ENCODE measurements at places on chromosomes 5 and 9. TPM values are rescaled to one million over a fixed set of nuclear protein-coding genes. Genes with fewer than 3 reads are reported as not detected.

GABRP gene
- 13.5 TPM for total RNA-seq

KIF12 gene
- not detected for total RNA-seq

SPINK13 gene
- total RNA-seq: not detected

DNA sequence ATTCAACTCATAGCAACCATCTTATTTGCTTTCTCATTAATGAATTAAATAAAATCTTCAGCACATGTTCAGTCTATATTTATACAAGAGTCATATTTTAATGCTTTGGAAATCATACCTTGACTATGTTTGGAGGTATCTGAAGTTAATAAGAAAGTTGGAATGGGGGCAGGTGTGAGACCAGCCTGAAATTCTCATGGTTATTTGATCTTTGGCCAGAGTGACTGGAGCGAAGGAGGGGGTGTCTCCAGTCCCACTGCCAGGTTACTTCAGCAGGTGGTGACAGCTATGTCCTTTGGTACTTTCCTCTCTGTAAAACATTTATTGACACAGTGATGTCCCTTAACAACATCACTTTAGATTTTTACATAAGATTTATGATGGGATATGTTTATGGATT, 318.1 kb upstream of the SGCD start:
- no peaks in the 10 kb centered on the region for H3K27me3 ChIP-seq
- no peak for DNase-seq
- no peak overlapping the region for H3K27ac ChIP-seq
- H3K4me1 ChIP-seq: no peaks in the 10 kb centered on the region
- no peak overlapping the region for H3K4me3 ChIP-seq
- no peaks in the 10 kb centered on the region for H3K36me3 ChIP-seq

DNA sequence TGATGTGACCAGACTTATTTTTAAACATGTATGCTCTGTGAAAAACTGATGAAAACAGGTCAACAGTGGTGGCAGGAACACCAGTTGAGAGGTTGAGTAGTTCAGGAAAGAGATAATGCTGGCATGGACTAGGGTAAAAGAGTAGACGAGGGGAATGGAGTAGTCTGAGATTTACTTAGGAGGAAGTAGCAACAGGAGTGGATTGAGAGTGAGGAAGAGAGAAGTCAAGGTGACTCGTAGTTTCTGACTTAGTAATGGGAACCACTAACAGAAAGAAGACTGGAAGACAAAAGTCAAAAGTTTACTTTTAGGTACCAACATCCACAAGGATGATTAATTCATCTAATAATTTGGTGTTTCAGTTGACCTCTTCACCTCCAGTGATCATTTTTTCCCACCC, 3.6 kb downstream of the SRA1 start:
- peak overlapping the region; percentile 31 for H3K27ac ChIP-seq
- peaks cover 64% of the 10 kb centered on the region for H3K4me1 ChIP-seq
- H3K27me3 ChIP-seq: no peaks in the 10 kb centered on the region
- H3K4me3 ChIP-seq: no peak overlapping the region

DNA sequence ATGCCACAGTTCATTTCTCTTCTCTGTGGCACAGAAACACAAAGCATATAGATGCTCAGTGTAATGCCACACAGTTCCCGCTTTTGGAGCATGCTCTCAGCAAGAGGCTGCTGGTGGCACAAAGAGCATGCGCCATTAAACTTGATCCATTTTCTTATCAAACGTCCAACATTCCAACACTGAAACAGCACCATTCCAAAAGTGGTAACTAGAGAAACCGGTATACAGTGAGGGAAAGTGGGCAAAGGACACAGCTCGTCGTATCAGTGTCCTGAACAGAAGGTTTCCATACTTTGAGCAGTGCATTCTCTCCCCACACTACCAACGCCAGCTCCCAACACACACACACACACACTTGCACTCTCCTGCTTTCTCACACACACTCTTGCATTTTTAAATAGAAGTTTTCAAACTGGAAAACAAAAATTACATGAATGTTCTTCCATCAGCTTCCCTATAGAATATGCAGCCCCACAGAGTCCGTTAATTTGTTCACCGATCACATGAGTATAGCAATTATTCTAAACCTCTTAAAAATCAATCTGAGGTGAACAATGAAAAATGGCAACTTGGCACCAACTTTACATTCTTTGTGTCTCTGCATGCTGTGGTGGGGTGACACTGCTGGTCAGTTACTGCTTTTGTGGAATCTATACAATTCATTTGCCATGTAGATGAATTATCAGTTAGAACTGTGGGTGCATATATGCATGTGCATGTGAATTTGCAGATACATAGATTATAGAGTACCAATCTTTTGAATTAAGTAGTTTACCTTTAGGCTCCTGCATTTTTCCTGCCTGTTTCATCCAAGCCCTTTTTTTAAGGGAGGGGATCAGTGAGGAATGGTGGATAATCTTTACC, 5.7 kb downstream of the NFIB start:
- no peaks in the 10 kb centered on the region for H3K27me3 ChIP-seq
- DNase-seq: no peak
- H3K4me1 ChIP-seq: peaks cover 12% of the 10 kb centered on the region
- peak overlapping the region; percentile 90 for H3K4me3 ChIP-seq
- peak overlapping the region; percentile 99 for H3K27ac ChIP-seq

- H3K27ac ChIP-seq: no peak overlapping the region
- no peak for DNase-seq
- peaks cover 21% of the 10 kb centered on the region for H3K4me1 ChIP-seq
Observed at GRCh38 chr9:91040371-91041215, 239.0 kb downstream of the SYK start.

DNA sequence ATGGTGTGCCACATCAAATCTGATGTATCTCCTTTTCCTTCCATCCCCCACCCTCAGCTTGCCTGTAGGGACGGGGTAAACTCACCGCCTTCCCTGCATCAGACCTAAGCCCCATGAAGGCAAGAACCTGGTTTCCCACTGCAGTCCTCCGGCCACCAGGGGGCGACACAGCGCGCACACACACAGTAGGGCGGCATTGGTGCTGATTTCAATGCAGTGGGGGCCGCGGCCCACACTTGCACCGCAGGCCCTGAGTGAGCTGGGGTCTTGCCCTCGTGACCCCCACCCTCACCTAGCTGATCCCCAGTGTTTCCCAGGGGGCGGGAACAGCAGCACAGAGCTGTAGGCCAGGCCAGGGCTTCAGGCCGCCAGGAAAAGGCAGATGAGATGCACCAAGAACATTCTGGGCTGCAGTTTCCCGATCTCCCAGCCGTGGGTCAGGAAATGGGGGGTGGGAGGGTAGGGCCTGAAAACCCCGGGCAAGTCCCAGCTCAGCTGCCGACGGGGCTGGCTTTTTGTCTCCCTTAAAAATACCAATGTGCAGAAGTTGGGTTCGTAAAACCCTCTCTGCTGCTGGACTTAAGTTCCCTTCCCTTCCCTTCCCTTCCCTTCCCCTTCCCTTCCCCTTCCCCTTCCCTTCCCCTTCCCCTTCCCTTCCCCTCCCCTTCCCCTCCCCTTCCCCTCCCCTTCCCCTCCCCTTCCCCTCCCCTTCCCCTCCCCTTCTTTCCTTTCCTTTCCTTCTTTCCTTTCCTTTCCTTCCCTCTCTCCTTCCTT, 19.5 kb downstream of the FAM163B start:
- no peak overlapping the region for H3K4me3 ChIP-seq
- DNase-seq: no peak
- no peak overlapping the region for H3K27ac ChIP-seq
- H3K36me3 ChIP-seq: no peaks in the 10 kb centered on the region
- no peaks in the 10 kb centered on the region for H3K27me3 ChIP-seq

- H3K4me3 ChIP-seq: no peak overlapping the region
- H3K4me1 ChIP-seq: no peaks in the 10 kb centered on the region
- no peaks in the 10 kb centered on the region for H3K27me3 ChIP-seq
- H3K36me3 ChIP-seq: peaks cover 10% of the 10 kb centered on the region
- H3K27ac ChIP-seq: no peak overlapping the region
- no peak for DNase-seq
Observed at GRCh38 chr5:95471942-95472341, 80.8 kb downstream of the FAM81B start.

NR5A1 gene
- not detected for total RNA-seq

- no peaks in the 10 kb centered on the region for H3K4me1 ChIP-seq
- no peak overlapping the region for H3K27ac ChIP-seq
- DNase-seq: no peak
- no peak overlapping the region for H3K4me3 ChIP-seq
- no peaks in the 10 kb centered on the region for H3K27me3 ChIP-seq
Observed at GRCh38 chr5:158744680-158745079, 355.0 kb downstream of the EBF1 start.

SPAAR gene
- not detected for total RNA-seq

GRCh38 chr9:79962836-79963235, 391.1 kb downstream of the TLE4 start:
- H3K4me1 ChIP-seq: no peaks in the 10 kb centered on the region
- H3K36me3 ChIP-seq: no peaks in the 10 kb centered on the region
- H3K27me3 ChIP-seq: no peaks in the 10 kb centered on the region
- DNase-seq: no peak
- H3K4me3 ChIP-seq: no peak overlapping the region

DNA sequence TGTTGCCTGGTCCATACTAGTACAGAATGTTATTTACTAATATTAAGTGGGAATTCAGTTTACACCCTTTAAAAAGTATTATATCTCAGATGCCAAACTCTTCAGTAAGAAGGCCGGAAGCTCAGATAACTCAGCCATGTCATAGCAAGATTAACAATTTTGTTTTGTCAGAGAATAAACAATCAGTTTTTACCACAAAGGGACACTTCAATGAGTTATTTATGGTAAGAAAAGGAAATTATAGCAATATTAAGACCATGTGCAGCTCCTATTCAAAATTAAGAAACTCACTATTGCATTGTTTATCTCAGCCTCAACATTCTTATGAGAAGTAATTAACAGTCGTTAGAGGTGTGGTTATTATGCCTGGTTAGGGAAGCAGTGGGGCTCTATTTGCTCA, 13.1 kb upstream of the ARL15 start:
- no peaks in the 10 kb centered on the region for H3K27me3 ChIP-seq
- H3K27ac ChIP-seq: no peak overlapping the region
- H3K4me3 ChIP-seq: no peak overlapping the region
- DNase-seq: no peak
- H3K36me3 ChIP-seq: no peaks in the 10 kb centered on the region
- H3K4me1 ChIP-seq: no peaks in the 10 kb centered on the region

- no peak for DNase-seq
- no peaks in the 10 kb centered on the region for H3K36me3 ChIP-seq
- H3K27me3 ChIP-seq: no peaks in the 10 kb centered on the region
- H3K27ac ChIP-seq: no peak overlapping the region
- no peaks in the 10 kb centered on the region for H3K4me1 ChIP-seq
Observed at GRCh38 chr5:118561971-118562370, 426.4 kb downstream of the DTWD2 start.

POU5F2 gene
- 0.73 TPM for total RNA-seq

NRG2 gene
- total RNA-seq: 2.7 TPM

- no peak for DNase-seq
- H3K27me3 ChIP-seq: no peaks in the 10 kb centered on the region
- H3K27ac ChIP-seq: peak overlapping the region; percentile 64
- H3K4me3 ChIP-seq: no peak overlapping the region
Observed at GRCh38 chr9:37922363-37923117, 18.6 kb upstream of the SLC25A51 start.

OLFML2A gene
- 9.0 TPM for total RNA-seq

FST gene
- 1.6 TPM for total RNA-seq

- no peak for DNase-seq
- peak overlapping the region; percentile 85 for H3K4me3 ChIP-seq
- H3K27me3 ChIP-seq: no peaks in the 10 kb centered on the region
- peak overlapping the region; percentile 87 for H3K27ac ChIP-seq
- H3K36me3 ChIP-seq: no peaks in the 10 kb centered on the region
Observed at GRCh38 chr5:138212828-138213160, 329 bp downstream of the CDC23 start.

CTNND2 gene
- total RNA-seq: 0.50 TPM

- no peaks in the 10 kb centered on the region for H3K36me3 ChIP-seq
- no peak for DNase-seq
- H3K27me3 ChIP-seq: no peaks in the 10 kb centered on the region
- H3K4me1 ChIP-seq: peaks cover 17% of the 10 kb centered on the region
Observed at GRCh38 chr5:134507452-134507851, 18.0 kb upstream of the JADE2 start.

- H3K36me3 ChIP-seq: no peaks in the 10 kb centered on the region
- H3K27ac ChIP-seq: peak overlapping the region; percentile 95
- no peaks in the 10 kb centered on the region for H3K27me3 ChIP-seq
- H3K4me3 ChIP-seq: peak overlapping the region; percentile 87
Observed at GRCh38 chr5:132259069-132259851, 1.8 kb downstream of the PDLIM4 start.

DNA sequence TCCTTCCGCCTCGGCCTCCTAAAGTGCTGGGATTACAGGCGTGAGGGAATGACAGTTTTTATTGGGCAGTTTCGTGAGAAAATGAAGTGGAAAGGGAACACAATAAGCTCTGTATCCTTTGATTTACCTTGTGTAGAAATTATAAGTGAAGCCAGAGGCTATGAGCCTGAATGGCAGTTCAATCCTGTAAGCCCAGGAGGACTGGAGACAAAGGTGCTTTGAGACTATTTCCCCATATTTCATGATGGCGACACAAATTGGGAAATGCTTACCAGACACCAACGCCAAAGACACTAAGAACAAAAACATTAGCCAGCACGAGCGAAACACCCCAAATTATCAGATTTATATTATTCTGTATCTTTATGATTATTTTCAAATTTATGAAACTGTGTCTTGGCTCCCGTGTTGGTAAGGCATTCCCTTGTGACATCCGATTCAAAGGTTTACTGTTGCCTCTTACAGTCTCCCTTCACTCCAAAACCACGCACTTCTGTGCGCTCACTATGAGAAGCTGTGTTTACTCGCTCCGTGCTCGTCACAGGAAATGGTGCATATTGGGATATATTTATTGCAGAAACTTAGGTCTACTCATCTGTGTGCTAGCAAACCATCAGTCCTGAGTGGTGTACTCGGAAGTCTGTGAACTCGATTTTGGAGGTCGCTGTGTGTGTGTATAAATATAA, 73.9 kb downstream of the SH3PXD2B start:
- no peak for DNase-seq
- H3K27ac ChIP-seq: no peak overlapping the region
- H3K27me3 ChIP-seq: no peaks in the 10 kb centered on the region
- H3K4me1 ChIP-seq: peaks cover 28% of the 10 kb centered on the region
- no peak overlapping the region for H3K4me3 ChIP-seq

DNA sequence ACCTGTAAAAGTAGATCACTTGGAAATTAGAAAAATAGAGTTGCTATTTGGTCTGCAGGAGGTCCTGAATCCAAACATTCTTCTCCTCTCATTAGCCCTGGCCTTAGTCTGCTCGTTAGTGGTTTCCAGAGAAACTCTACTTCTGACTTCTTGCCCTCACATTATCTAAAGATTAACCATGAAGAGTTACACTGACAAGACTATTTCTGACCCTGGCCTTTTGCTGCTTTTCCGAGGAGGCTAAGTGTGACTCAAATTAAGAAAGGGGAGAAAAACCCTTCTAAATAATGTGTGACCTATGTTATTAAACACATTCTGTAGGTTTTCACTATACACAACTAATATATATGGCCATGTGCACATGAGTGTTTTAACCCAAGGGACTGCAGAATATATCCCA, 302.4 kb downstream of the RAB3C start:
- no peak overlapping the region for H3K27ac ChIP-seq
- no peak for DNase-seq
- no peaks in the 10 kb centered on the region for H3K27me3 ChIP-seq

All from esophagus squamous epithelium (tissue), 5 donors.